ENCODE measurements at places on chromosomes 6 and 20. TPM values are rescaled to one million over a fixed set of nuclear protein-coding genes. Genes with fewer than 3 reads are reported as not detected.

DNA sequence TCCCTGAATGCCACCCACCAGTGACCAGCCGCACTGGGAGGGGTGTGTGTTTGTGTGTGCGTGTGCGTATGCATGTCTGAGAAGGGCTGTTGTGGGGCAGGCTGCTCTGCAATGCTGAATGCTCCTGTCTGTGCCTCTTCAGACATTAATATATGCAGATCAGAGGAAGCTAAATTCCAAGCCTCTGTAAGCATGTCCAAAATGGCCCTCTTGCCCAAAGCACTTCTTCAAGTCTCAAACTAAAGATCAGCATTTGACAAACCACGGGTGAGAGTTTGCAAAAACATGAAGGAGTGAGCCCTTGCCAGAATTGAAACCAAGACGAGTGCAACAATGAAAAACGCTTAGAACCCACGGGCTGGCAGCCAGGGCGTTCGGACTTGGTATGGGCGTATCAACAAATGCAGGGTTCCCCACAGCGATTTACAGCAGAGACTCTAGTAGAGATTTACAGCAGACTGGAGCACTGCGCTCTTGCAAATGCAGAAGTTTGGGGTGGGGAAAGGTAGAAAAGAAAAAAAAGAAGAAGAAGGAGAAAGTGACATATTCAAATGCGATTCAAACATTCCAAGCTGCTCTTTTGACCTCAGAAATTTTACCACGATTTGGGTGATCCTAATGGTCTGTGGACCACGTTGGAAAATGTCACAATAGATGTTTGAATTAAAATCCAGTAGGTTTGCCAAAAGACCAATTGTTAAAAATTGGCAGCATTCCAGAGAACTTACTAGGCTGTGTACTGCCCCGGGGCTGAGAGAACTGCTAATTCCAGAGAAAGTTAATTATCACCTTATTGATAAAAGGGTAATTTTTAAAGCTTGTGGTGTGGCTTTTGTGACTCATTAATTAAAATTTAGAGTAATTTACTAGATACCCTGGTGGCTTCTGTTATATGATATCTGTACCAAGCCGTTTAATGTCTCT lies 3.5 kb downstream of the SCML4 start:
- peak overlapping the region; percentile 36 for H3K4me3 ChIP-seq
- H3K36me3 ChIP-seq: no peaks in the 10 kb centered on the region
- no peak overlapping the region for H3K27ac ChIP-seq

- H3K4me3 ChIP-seq: no peak overlapping the region
- H3K27ac ChIP-seq: no peak overlapping the region
- no peak for DNase-seq
Observed at GRCh38 chr6:68476611-68477010, 158.5 kb upstream of the ADGRB3 start.

Gene DAAM2
- total RNA-seq: 17.6 TPM

Gene CST2
- total RNA-seq: not detected

- peak; percentile 7 for DNase-seq
- peaks cover 5% of the 10 kb centered on the region for H3K4me1 ChIP-seq
- H3K36me3 ChIP-seq: no peaks in the 10 kb centered on the region
- H3K27ac ChIP-seq: peak overlapping the region; percentile 29
Observed at GRCh38 chr6:89184344-89184743, 32.8 kb downstream of the GABRR1 start.

Measured in neural crest cell (in vitro differentiated cells).